Heart right ventricle (tissue), 16 donors: ENCODE measurements at places on chromosomes 1 and 21. TPM values are rescaled to one million over a fixed set of nuclear protein-coding genes. Genes with fewer than 3 reads are reported as not detected.

- no peak for DNase-seq
These were observed 481 bp downstream of the CCDC163 start for GRCh38 chr1:45499415-45499769.

Gene SPRR2A
- not detected for total RNA-seq

- DNase-seq, result no peak
These were observed 213.1 kb upstream of the USP24 start for GRCh38 chr1:55428231-55428630.

- no peak for DNase-seq
These were observed 17.1 kb downstream of the THEM4 start for GRCh38 chr1:151892190-151892589.

GRCh38 chr1:159214149-159214760 lies 9.6 kb downstream of the ACKR1 start:
- peak; percentile 22 for DNase-seq

DNA sequence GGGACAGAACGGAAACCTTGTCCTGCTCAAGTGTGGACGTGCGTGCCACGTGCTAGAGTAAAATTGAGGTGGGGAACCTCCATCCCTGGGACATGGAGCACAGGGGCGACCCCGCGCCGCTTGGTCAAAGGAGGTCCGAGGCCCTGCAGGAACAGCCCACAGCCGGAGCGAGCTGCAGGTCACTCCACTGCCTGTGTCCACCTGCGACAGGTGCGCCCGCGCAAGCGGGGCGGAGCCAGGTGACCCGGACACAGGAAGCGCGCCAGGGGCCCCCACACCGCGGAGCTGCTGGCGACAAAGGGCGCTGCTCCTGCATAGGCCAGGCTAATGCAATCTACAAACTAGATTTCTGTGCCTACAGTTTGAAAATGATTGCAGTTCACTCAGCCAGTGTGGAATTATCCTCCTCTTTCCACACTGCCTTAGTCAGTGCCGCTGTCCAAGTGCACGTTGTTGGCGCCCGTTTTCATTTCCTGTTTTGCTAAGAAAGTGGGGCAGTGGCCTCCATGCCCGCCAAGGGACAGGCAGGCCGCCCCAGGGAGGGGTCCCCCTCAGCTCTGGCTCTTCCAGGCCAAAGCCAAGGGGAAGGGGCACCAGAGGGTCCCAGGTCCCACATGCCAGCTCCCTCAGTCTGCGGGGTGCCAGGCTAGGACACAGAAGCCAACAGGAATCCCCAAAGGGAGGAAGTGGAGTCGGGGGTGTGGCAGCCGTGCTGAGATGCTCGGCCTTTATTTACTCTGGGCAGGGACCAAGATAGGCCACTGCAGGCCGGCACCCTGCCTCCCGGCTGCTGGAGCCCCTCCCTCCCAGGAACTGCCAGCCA lies 4.3 kb upstream of the NADK start:
- peak; percentile 63 for DNase-seq

DNA sequence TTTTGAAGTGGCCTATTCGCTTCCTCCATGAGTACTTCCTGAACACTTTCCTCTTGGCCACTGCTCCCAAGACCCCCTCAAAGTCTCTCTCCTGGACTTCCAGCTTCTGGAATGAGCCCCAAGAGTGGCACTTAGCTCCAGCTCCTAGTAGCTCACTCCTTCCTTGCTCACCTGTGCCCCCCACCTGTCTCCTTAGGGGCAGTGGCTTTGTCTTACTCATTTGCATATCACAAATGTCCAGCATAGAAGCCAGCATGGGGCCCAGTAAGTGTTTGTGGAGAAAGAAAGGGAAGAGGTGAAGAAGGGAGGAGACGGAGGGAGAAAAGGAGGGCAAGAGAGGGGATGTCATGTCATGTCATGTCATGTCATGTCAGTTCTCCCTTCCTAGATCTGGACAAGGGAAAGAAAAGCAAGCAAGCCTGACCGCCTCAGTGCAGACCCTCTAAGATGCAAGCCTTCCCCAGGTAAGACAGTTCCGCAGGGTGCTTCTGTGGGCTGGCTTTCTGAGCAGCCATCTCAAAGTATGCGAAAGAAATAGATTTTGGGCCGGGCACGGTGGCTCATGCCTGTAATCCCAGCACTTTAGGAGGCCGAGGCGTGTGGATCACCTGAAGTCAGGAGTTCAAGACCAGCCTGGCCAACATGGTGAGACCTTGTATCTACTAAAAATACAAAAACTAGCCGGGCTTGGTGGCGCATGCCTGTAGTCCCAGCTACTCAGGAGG lies 6.9 kb upstream of the MX1 start:
- DNase-seq, result no peak

DNA sequence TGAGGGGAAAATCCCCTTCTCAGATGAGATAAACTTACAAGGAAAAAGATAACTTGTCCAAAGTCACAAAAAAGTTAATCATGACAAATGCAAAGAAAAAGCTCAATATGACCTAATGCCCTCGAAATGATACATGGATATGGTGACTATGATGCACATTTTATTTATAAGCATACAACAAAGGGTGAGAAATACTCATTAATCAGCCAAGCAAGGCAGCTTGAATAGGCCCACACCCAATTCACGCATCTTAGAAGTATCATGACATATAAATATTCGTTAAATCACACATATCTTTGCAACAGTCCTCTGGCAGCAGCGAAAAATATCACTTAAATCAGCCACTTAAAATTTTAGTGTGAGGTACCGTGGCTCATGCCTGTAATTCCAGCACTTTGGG lies 21.7 kb downstream of the EPS15 start:
- DNase-seq, result no peak

Gene NR0B2
- total RNA-seq, result 14.7 TPM

DNA sequence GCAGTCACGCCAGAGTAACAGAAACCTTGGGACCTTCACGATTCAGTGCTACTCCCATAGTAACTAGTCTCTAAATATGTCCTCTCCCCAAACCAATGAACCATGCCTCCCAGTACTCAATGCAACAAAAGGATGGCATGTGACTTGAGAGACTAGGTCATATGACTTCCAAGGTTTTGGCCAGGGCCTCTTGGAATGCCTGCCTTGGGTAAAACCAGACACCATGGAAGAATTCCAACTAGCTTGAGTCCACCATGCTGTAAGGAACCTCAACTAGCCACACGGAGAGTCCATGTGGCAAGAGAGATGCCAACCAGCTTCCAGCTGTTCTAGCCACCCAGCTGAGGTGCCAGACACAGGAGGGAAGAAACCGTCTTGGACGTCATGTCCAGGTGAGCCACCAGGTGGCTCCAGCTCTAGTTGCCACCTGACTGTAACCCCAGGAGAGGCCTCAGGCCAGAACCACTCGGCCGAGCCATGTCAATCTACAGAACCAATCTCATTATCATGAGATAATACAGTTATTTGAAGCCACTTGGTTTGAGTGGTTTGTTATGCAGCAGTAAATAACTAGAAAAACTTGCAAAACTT lies 115.0 kb downstream of the SYF2 start:
- DNase-seq, result no peak

Gene KCNJ9
- total RNA-seq, result not detected

- DNase-seq, result peak; percentile 11
These were observed 56.8 kb upstream of the HNRNPU start for GRCh38 chr1:244920911-244921761.

- DNase-seq, result no peak
These were observed 122.8 kb downstream of the GALNT2 start for GRCh38 chr1:230189824-230190223.

Gene CYYR1
- 10.8 TPM for total RNA-seq

DNA sequence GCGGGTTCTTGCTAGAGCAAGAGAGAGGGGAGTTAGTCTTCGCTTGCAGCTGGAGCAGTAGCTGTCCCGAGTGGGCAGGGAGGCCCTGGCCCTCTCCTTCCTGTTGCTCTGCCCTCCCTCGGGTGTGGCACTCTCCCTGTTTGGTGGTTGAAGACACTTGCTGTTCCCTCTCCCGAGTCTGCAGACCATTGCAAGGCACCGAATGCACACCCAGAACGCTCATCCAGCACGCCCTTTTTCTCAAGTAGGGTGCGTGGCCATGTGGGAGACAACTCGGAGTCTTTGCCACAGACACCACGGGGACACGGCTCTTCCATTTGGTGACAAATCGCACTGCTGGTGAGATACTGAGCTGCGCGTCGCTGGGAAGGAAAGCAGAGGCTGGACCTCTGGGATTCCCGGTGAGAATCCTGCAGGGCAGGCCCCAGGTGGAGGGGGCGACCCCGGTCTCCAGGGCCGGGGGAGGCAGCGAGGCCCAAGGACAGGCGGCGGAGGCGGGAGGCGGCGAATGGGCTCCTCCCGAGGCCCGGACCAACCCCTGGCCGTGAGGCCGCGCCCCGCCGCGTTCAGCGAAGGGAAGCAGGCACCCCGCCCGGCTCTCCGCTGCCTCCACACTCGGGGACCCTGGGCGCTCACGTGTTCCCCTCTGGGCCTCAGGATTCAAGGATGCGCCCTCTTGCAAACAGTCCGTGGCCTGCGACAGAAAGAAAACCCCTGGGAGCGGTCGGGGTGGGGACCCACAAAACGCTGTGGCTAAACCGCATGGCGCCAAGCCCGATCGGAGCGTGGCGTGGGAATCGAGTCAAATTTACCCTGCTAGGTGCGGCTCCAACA lies 10.4 kb upstream of the TMEM200B start:
- no peak for DNase-seq

Gene PFKL
- 39.2 TPM for total RNA-seq

Gene BROX
- 38.3 TPM for total RNA-seq

DNA sequence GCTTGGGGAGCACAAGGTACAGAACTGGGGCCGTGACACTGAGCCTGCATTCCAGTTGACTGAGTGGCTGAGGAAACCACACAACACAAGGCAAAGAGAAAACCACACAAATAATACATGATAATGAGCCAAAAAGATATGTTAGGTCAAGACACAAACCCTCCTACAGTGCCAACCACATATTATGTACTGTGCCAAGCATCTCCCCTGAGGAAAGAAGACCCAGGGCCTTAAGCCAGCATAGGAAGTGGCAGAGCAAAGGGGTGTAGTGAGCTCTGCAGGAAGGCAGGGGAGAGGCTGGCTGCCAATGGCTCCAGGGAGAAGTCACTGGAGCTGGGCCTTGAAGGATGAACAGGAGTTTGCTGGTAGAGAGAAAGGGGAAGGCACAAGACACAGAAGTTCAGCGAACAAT lies 28.2 kb downstream of the CTNNBIP1 start:
- no peak for DNase-seq

DNA sequence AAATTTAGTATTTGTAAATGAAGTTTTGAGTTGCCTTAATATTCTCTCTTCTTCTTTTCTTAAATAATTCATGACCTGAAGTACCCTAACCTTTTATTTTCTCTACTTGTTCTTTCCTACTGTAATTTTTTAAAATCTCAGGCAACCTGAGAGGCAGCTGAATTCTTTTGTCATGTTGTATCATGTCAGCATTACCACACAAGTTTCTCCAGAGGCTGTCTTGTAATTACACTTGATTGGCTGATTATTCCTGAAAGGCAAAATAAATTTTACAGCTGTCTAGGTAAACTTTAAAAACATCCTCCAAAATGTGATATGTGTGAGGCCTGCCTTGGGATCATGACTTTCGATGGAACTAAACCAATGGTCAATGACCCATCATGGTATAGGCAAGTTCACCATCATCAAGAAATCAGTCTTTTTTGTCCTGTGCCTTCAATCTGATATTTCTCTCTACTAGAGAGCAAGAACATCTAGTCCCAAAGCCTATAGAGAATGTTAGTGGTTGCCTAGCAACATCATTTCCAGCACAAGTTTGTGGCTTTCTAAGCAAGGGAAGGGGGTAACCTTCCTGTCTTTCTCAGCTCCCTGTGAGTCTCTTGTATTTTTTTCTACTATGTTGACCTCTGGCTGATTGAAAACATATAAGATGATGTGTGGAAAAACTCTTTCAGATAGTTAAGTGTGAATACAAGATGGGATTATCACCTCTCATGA lies 115.5 kb downstream of the GABPA start:
- DNase-seq, result no peak

Gene NBPF6
- total RNA-seq, result not detected

DNA sequence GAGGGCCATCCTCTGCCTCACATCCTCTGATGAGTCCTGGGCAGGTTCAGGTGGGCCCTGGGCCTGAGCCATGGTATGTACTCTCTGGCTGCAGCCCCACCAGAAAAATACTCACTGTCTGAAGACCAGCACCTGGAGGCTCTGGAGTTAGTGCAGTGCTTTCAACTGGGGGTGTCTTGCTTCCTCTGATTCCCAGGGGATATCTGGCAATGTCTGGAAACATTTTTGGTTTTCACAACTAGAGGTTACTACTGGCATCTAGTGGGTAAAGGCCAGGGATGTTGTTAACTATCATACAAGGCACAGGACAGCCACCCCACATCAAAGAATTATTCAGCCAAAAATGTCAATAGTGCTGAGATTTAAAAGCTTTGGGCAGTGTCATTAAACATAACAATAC lies 152.7 kb downstream of the HIVEP3 start:
- no peak for DNase-seq

- no peak for DNase-seq
These were observed 57.4 kb upstream of the CITED4 start for GRCh38 chr1:40919475-40920011.

- no peak for DNase-seq
These were observed 80.1 kb downstream of the BACH1 start for GRCh38 chr21:29378832-29379231.

- no peak for DNase-seq
These were observed 39.7 kb downstream of the SLC35A3 start for GRCh38 chr1:100009458-100009857.

- DNase-seq, result no peak
These were observed 51.7 kb downstream of the CSMD2 start for GRCh38 chr1:34113362-34113761.

DNA sequence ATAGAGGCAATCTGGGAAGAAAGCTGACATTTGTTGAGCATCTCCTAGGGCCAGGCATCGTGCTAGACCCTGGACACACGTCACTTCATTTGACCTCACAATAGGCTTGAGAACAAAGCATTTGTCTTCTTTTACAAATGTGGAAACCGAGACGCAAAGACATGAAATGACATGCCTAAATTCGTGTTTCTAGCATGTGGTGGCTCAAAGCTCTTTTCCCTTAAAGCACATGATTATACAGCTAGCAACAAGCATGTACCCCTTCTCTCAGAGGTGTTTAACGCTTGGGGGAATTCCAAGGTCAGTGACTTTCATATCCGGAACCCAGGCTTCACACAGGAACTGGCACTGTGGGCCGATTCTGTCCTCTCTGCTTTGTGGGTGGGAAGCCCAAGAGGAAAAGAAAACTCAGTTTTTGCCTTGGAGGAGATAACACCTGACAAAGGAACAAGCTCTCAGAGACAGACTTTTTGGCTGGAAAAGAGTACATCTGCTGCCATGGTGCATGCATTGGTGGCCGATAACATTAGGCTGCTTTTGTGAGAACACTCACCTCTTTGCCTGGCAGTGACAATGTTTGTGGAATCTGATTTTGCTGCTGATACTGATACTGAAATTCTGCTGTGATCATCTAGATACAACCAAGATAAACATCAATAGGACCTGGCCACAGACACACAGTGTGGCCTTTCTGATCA lies 15.4 kb upstream of the CD2 start:
- DNase-seq, result no peak
